ENCODE measurements at places on chromosomes 2 and 18.

DNA sequence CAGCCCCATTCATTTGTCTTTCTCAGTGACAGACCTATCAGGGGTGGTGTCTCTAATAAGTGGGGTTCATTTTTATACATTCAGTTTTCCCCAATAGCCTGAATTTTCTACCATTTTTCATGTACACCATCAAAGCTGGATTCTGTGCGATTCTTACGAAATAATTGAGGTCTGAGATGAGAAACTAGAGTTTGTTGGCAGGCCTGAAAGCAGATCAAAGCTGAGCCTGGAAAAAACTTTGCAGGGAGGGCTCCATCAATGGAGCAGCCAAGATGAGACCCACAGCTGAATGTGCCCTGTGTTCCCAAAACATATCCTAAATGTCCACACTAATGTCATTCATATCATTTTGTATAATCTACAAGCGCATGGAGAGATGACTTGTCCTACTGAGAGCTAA, 4.5 kb upstream of the TMEM200C start:
- no peaks in the 10 kb centered on the region for H3K36me3 ChIP-seq
- no peak overlapping the region for H3K4me3 ChIP-seq
- no peak for DNase-seq
- H3K27ac ChIP-seq, result no peak overlapping the region
- peaks cover 3% of the 10 kb centered on the region for H3K4me1 ChIP-seq

DNA sequence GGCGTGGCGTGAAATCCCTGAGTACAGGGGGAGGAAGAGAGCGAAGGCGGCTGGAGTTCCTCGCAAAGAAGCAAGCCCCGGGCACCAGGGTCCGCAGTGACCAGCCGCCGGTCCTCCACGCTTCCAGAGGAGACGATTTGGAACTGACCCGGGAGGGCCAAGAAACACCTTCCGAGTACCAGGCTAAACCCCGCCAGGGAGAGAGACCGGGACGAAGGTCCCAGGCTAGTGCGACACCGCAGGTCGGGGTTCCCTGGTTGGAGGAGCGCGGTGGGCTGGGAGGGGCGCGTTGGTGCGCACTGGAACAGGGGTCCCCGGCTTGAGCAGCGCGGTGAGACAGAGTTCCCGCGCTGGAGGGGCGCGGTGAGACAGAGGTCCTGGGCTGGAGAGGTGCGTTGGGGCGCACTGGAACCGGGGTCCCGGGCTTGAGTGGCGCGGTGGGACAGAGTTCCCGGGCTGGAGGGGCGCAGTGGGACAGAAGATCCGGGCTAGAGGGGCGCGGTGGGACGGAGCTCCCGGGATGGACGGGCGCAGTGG, 901 bp downstream of the WDFY1 start:
- H3K4me1 ChIP-seq, result peaks cover 8% of the 10 kb centered on the region
- no peaks in the 10 kb centered on the region for H3K27me3 ChIP-seq
- no peaks in the 10 kb centered on the region for H3K36me3 ChIP-seq
- DNase-seq, result peak; percentile 67
- H3K4me3 ChIP-seq, result peak overlapping the region; percentile 77

DNA sequence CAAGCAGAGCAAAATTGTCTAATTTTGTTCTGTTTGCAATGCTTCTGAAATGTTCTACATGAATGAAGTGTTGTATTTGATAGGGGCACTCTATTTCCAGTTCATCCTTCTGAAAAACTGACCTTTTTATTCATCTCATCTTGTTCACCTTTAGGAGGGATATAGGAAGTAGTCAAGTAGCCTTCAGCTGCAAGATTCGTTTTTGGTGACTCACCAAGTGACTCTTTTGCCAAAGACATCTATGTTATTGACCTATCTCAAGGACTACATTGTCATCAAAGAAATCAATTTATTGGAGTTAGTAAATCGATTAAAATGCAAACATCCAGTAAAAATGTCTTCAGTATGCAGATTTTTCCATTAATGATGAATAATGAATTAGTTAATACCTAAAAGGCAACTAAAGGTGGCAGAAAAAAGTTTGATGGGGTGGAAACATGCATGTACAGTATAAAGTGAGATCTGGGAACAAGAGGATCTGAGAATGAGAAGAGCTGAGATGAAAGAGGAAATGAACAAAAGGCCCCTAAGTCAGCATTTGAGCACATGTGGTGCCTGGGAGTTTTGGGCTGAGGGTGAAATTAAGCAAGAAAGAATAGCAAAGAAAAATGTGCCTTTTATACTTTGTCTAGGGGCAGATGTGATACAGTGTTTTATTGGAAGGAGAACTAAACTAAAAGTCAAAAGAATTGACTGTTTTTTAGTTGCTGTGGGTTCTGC, 255.1 kb upstream of the LINC00305 start:
- DNase-seq, result no peak
- H3K4me1 ChIP-seq, result no peaks in the 10 kb centered on the region
- no peak overlapping the region for H3K27ac ChIP-seq
- H3K4me3 ChIP-seq, result no peak overlapping the region
- H3K36me3 ChIP-seq, result no peaks in the 10 kb centered on the region

DNA sequence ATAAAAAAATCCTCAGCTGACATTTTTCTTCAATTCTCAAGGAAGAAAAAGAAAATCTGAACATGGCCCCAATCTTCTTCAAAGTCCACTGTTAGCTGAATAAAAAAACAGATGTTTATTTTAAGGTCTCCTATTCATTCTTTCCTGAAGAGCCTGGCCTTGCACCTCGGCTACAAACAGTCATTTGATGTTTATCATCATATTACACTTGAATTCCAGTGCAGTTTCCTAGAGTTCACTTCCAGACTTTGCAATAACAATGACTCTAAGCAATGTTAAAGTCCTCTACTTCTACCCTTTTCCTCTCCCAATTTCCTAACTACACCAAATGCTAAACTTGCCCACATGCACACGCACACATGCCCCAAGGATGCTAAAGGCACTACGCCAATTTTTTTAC, 70.1 kb downstream of the NOL10 start:
- H3K4me3 ChIP-seq, result no peak overlapping the region
- no peak overlapping the region for H3K27ac ChIP-seq
- no peak for DNase-seq
- H3K4me1 ChIP-seq, result no peaks in the 10 kb centered on the region
- no peaks in the 10 kb centered on the region for H3K36me3 ChIP-seq
- H3K27me3 ChIP-seq, result no peaks in the 10 kb centered on the region

DNA sequence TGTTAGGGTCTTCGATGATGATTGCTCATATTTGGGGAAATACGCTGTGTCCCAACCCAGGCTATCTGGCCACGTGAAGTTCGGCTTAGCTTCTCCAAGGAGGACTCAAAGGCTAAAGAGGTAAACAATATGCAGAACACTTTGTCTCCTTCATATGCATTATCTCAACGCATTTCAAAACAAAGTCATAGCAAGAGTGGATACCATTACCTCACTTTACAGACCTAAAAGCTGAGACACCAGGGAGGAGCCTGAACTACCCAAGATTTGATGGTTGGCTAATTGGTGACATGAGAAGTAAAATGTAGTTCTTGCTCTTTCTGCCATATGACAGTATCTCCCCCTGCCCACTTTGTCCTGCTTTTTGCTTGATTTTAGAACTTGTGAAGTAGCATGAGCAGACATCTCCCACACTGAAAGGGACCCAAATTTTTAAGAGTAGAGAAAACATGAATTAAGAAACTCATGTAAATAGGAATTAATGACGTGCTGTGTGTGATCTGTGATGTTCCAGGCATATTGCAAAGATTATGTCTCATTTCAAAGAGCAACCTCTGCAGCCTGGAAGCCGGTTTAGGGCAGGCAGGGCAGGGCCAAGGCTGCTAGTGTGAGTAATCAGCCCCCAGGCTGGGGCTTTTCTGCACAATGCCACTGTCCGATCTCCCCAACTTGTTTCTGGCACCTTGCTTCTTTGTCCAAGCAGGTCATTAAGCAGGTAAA, 144.5 kb downstream of the BCL11A start:
- no peak for DNase-seq
- H3K27me3 ChIP-seq, result no peaks in the 10 kb centered on the region
- peaks cover 11% of the 10 kb centered on the region for H3K4me1 ChIP-seq
- no peak overlapping the region for H3K4me3 ChIP-seq

GRCh38 chr2:85775406-85776381, 21.9 kb downstream of the ATOH8 start:
- H3K27me3 ChIP-seq, result no peaks in the 10 kb centered on the region
- no peak overlapping the region for H3K27ac ChIP-seq
- H3K4me1 ChIP-seq, result no peaks in the 10 kb centered on the region
- no peaks in the 10 kb centered on the region for H3K36me3 ChIP-seq
- DNase-seq, result no peak

GRCh38 chr2:181754105-181754504, 73.8 kb upstream of the NEUROD1 start:
- no peaks in the 10 kb centered on the region for H3K36me3 ChIP-seq
- H3K27ac ChIP-seq, result no peak overlapping the region
- no peak overlapping the region for H3K4me3 ChIP-seq
- H3K27me3 ChIP-seq, result no peaks in the 10 kb centered on the region
- no peak for DNase-seq
- H3K4me1 ChIP-seq, result peaks cover 3% of the 10 kb centered on the region

DNA sequence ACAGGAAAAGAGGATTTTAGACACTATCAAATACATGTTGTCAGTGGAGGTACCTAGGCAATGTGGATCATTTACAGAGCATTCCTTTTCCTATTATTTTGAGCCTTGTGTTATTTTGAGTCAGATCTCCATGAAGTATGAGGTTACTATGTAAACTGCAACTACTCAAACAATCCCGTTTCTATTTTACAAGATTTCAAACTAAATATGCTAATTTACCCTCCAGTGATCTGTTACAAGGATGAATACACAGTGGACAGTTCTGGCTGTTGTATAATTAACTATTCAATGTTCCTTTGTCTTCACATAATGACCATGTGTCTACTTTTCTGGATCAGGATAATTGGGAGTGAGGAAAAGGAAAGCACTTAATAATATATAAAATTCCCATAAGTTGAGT, 4.6 kb downstream of the HOXD1 start:
- no peaks in the 10 kb centered on the region for H3K36me3 ChIP-seq
- H3K27ac ChIP-seq, result no peak overlapping the region
- no peak for DNase-seq
- H3K4me3 ChIP-seq, result no peak overlapping the region
- peaks cover 2% of the 10 kb centered on the region for H3K4me1 ChIP-seq

DNA sequence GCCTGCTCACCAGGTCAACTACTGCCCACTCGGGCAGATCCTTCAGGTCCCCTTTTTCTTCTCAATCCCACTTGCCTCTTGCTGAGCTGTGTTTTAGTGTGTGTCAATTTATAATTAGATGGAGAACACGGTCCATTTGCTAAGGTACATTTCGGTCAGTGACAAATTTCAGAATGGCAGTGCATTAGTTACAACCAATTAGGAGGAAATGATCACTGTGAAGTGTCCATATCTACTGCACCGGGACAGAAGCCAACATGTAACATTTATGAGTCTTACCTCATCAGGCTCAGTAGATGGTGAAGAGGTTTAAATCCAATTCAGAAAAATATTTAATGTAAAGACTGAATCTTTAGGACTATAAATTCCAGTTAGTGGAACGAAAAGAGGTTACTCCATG, 47.7 kb downstream of the CMPK2 start:
- H3K36me3 ChIP-seq, result no peaks in the 10 kb centered on the region
- H3K27ac ChIP-seq, result no peak overlapping the region
- no peak for DNase-seq
- H3K27me3 ChIP-seq, result no peaks in the 10 kb centered on the region
- no peak overlapping the region for H3K4me3 ChIP-seq
- no peaks in the 10 kb centered on the region for H3K4me1 ChIP-seq

DNA sequence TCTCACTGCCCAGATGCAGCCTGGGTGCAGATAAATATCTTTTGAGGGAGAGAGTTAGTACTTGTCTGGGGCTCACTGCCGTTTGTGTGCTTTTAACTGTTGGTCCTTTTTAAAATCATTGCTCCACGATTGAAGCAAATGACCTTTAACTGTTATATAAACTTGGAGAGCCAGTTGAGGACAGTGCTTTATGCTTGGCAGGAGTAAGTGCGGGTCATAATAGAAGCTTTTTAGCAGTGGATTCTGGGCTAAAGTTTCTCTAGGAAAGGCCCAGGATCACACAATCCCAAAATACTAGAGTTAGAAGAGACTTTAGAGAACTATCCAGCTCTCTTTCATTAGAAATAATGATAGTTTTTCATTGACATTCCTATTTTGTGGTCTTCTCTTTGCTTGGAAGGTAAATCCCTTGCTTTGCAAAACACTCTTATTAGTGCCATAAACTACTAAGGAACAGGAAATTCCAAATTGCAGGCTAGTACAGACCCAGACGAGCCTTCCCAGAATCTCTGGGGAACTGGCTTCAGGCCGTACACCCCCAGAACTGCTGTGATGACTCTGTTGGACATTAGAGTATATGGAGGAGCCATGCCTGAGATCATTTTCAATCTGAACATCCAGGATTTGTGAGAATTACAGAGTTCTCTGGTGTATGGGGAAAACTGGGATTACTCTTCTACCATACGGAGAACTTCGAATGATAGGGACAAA, 19.1 kb downstream of the LIMS1 start:
- no peaks in the 10 kb centered on the region for H3K27me3 ChIP-seq
- no peak for DNase-seq
- H3K4me1 ChIP-seq, result peaks cover 2% of the 10 kb centered on the region
- H3K27ac ChIP-seq, result no peak overlapping the region
- H3K36me3 ChIP-seq, result no peaks in the 10 kb centered on the region
- H3K4me3 ChIP-seq, result no peak overlapping the region

DNA sequence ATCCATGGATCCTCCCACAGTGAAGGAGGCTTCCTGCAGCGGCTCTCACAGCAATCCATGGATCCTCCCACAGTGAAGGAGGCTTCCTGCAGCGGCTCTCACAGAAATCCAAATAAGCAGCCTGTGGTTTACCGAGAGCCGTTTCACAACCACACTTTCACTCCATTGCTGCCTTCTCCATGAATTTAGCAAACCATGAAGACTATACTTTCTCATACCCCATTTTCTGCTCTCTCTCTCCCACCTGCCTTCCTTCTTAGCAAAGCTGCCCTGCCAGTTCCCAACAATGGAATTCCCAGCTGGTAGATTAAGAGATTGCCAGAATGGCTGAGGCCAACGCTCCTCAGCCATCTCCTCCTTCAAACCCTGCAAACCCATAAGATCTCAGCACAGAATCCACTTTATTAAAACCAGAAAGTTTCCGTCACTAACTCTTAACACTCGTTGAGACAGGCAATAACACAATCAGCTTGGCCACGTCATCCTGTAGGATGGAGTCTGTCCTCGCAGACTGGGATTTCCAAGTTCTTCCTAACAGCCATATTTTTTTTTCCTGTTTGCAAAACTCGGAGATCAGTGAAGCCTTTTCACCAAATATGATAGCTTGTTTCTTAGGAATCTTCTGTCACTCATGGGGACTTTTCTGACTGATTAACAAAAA, 162.2 kb downstream of the PXDN start:
- no peaks in the 10 kb centered on the region for H3K27me3 ChIP-seq
- no peak overlapping the region for H3K4me3 ChIP-seq
- no peaks in the 10 kb centered on the region for H3K36me3 ChIP-seq
- DNase-seq, result peak; percentile 61
- H3K27ac ChIP-seq, result no peak overlapping the region

- no peak overlapping the region for H3K4me3 ChIP-seq
- H3K4me1 ChIP-seq, result peaks cover 5% of the 10 kb centered on the region
- H3K27me3 ChIP-seq, result no peaks in the 10 kb centered on the region
- no peak for DNase-seq
- H3K27ac ChIP-seq, result no peak overlapping the region
Measured at GRCh38 chr2:109212836-109213563, 84.0 kb downstream of the SH3RF3 start.

All from mesendoderm (in vitro differentiated cells).